IPS-NIHi11 (cell line): ENCODE measurements at places on chromosomes 4 and X.

DNA sequence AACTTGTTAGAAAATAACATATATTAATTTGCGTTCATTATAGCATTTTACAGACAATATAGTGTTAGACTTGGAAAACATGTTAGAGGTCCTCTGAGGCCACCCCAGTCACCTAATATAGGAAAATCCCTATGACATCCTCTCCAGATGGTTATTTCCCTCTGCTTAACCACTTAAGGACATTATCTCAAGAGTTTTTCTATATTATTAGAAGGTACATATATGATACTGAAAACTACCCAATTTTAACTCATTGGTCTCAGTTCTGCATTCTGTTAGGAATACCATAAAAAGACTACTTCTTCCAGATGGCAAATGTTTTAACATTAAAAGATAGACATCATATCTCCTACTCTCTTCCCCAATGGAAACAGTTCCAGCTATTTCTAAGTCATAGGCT, 21.4 kb downstream of the PTPN13 start:
- DNase-seq = no peak

DNA sequence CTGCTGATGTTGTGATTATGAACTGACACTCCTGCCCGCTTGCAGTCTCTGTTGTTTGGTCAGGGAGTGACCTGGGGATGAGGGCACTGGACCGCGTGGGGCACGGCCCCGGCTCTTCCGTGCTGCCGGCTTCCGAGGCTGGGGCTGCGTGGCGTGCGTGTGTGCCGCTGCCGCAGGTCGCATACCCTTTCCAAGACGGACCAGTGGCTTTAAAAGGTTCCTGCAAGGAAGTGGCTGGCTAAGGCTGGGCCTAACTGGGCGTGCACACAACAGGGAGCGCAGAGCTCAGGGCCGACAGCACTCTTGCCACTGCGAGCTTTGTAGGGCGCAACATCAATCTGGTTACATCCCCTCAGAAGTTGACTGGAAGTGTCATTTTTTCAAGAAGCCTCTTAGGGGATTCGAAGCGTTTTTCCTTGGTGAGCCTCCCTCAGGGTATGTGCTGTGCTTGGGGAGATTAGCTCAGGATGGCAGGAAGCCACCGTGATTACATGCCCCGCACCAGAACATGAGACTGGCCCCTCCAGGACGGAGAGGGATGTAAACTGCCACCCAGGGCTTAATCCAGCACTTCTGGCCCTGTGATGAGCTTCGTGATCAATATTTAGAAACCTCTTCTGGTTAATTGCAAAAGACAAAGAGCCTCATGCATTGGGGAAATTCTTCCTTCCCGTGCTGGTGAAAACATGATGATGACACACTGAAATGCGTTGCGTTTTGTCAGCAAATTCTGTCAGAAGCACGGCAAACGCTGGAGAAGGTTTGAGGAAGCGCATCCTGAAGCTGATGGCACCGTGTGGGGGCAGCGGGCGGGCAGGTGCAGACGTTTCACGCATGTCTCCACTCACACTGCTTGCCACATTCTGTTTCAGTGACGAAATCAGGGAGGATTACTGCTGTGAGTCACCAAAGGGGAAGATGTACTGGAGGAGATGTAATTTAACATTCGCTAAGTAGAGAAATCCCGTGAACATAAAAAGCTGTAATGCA, 11.1 kb downstream of the MAEA start:
- no peak for DNase-seq

DNA sequence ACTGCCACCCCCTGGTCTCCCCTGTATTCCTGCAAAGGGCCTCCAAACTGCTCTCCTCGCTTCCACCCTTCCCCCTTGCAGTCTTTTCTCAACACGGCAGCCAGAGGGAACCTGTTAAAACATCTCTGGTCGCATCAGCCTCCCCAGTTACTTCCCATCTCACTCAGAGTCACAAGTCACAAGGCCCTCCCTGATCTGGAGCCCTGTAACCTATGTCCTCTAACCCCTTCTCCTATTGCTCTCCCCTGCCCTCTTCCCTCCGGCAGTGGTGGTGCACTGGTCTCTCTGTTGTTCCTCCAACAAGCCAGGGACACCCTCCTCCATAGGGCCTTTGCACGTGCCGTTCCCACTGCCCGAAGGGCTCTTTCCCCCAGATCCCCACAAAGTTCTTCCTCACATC, 73.2 kb downstream of the SH3KBP1 start:
- peak; percentile 15 for DNase-seq

DNA sequence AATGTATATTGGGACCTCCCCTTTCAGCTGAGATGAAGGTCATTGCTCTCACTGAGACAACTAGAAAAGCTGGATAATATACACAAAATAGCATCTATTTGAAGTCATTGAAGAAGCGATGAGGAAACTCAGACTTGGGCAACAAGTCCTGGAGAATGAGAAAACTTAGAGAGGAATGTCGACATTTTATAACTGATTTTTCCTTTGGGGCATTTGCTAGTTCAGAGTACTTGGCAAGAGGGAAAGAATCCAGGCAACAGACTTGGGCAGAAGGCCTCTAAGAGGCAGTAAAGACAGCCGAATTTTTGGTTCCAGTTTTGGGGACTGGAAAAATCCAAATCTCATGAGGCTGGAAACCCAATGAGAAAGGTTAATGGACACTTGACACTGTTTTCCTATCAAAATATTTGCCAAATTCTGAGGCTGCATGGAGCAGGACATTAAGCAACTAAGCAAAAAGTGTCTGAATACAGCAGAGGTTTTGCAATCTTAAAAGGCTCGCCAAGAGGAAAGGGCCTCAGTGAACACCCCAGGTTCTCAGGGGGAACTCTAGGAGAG, 21.0 kb upstream of the ANXA5 start:
- DNase-seq = no peak

DNA sequence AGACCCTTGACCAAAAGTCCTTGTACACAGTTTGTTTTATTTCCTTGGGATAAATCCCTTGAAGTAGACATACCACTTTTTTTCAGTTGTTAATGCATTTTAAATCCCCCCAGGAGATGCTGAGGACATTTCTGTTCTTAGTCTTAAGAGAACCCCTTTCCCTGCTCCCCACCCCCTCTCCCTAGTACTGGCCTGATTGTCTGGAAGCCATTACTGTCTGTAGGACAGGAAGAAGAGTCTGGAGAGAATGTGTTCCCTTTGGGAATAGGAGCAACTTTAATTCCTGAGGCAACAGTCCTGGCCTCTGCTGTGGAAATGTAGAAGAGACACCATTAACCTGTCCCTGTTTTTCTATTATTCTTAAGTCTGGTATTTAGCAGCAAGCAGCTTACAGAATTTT, 52.3 kb upstream of the TMEM131L start:
- DNase-seq = peak; percentile 26

- peak; percentile 66 for DNase-seq
These were observed 6.9 kb upstream of the HELT start for GRCh38 chr4:185011408-185011807.

- DNase-seq = no peak
These were observed 49.6 kb downstream of the DKK2 start for GRCh38 chr4:106986486-106986885.

DNA sequence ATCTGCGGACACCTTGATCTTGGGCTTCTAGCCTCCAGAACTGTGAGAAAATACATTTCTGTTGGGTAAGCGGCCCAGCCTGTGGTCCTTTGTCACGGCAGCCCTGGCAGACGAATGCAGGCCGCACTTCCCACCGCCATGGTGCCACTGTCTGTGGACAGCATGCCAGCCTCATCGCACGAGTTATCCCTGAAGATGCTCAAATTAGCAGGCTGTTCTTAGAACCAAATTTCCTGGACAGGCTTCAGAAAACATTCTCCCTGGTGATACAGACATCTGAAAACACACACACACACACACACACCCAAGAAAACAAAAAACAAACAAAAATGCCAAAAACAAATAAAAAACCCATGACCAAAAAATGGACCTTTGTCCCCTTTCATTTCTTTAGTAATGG, 343.5 kb upstream of the GATB start:
- DNase-seq = no peak

DNA sequence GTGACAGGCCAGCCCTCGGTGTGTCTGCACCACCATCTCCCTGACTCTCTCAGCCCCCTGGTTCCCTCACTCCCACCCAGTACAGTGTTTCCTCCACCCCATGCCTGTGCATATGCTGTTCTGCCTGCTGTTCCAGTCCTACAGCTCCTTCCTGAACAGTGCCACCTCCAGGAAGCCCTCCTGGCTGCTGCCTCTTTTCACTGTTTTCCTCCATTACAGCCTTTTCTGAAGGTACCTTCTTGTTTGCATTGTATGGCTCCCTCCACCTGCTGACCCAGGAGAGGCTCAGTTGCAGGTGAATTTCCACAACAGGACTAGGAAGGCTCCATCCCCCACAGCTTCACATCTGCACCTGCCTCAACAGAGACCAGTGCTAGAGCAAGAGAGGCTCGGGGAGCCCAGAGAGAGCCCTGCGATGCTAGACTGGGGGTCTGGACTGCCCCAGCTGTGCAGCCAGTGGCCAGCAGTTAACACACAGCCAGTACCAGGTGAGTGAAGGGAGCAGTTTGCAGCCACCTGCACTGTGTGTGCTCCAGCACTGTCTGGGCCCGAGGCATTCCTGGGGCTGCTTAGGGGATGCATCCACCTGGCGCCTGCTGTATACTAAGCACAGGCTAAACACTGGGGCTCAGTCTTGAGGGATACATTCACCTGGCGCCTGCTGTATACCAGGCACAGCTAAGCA, 92.0 kb downstream of the ADRA2C start:
- DNase-seq = no peak

DNA sequence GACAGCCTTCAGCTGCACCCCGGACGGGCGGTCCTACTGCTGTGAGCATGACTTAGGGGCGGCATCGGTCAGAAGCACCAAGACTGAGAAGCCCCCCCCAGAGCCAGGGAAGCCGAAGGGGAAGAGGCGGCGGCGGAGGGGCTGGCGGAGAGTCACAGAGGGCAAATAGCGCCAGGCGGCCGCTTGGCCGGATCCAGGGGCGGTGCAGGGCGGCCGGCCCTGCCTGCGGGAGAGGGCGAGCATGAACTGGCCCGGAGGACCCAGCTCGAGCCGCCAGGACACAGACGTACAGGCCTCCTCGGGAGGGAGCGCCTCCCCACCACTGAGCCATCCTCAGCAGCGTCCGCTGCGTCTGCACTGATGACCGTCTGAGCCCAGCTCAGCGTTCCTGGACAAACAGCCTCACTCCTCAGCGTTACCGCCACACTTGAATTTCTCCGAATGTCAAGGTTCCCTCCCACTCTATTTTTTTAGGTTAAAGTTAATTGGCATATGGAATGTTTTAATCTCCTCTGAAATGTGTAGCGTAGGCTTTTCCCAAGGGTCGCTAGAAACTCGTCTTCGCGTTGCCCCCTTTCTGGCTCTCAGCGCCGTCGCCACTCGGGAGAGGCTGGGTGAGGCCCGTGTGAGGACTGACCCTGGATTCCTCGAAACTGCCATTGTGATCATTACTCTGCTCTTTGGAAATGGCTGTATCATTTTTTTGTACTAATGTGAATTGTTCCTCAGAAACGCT, 29.9 kb downstream of the NELFA start:
- DNase-seq = no peak

GRCh38 chrX:41604177-41604576, 84.6 kb upstream of the GPR34 start:
- no peak for DNase-seq

- DNase-seq = no peak
These were observed 363.4 kb upstream of the BOD1L1 start for GRCh38 chr4:13990596-13991589.

- DNase-seq = no peak
These were observed 20.5 kb downstream of the NKX3-2 start for GRCh38 chr4:13523591-13524503.

DNA sequence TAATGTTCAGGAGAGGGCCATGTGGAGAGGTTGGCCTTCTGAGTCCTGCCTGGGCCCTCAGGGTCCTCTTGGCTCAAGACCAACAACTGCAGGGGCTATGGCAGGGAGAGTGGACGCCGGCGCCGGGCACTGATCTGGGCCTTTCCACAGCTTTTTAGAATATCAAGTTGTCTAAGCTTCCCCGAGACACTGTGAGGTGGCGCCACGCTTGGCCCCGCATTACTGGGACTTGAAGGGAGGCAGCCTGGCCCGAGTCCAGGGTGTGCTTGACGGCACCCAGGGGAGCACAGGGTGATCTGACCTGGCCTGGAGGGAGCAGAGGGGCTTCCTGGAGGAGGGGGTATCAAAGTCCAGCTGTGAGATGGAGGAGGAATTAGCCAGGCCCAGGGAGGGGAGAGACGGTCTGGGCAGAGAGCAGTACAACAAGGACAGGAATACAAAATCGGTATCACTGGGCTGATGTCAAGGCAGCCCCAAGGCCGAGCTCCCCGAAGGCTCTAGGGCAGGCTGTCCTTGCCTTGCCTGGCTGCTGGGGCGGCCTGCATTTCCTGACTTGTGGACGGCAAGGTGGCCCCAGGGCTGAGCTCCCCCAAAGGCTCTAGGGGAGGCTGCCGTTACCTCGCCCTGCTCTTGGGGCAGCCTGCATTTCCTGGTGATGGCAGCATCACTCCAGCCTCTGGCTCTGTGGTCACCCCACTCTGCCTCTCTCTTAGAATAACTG, 28.1 kb downstream of the ABLIM2 start:
- DNase-seq = no peak

- no peak for DNase-seq
These were observed 27.5 kb downstream of the HEPH start for GRCh38 chrX:66191563-66191962.

- no peak for DNase-seq
These were observed 391.4 kb upstream of the DIPK2B start for GRCh38 chrX:45592101-45592500.

- DNase-seq = no peak
These were observed 29.2 kb downstream of the NSG1 start for GRCh38 chr4:4415806-4416805.

GRCh38 chrX:44506678-44507077, 36.0 kb downstream of the FUNDC1 start:
- DNase-seq = peak; percentile 17

DNA sequence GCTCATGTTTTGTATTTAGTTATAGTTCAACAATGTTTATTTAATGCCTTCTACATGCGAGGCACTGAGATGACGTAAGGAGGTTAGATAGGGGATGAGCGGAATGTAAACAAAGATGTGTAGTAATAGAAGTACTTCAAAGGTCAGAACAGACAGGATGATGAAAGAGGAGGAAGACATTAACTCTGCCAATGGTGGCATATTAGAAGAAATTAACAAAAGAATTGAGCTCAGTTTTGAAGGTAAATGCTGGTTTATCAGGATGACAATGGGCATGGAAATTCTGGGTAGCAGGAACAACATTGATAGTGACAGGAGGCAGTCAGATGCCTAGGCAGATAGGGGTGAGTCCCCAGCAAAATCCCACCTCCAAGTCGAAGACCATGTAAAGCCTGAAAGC, 62.3 kb upstream of the PGRMC2 start:
- DNase-seq = no peak
